ENCODE measurements at places on chromosomes 13 and 19.
A peak's percentile ranks its signal among the peaks of the same experiment; 100 is the strongest.

DNA sequence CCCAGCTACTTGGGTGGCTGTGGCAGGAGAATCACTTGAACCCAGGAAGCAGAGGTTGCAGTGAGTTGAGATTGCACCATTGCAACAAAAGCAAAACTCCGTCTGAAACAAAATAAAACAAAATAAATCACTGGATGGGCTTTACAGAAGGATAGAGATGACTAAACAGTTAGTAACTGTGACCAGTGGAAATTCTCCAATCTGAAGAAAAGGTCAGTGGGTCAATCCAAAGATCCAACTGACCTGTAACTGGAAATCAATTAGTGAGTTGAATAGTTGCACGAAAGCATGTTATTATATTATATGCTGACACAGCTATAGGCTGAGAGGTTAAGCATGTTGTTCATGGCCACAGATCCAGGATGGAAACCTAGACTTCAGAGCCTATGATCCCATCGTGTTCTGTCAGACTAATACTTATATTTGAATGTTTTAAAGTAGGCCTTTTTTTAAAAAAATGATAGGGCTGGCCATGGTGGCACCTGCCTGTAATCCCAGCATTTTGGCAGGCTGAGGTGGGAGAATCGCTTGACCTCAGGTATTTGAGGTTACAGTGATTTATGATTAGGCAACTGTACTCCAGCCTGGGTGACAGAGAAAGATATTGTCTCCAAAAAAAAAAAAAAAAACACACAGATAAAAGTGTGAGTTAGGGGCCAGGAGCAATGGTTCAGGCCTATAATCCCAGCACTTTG lies 1.4 kb downstream of the ECH1 start:
- DNase-seq, result no peak

DNA sequence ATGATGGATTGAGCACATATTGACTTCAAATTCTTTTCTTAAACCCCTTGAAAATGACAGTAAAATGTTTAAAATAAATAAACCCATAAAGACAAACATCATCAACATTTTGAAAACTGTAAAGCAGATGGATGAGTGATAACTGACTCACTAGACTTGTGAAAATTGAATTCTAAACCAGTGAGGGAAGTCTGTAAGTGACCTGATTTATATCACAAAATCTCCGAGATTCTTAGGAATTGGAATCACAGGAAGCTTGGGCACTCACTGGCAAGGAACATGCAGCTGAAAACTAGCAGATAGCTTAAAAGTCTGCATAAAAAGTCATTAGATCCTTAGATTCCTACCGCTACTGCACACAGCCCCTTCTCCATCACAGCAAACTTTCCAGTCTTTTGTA lies 51.3 kb upstream of the TSC22D1 start:
- no peak for DNase-seq

DNA sequence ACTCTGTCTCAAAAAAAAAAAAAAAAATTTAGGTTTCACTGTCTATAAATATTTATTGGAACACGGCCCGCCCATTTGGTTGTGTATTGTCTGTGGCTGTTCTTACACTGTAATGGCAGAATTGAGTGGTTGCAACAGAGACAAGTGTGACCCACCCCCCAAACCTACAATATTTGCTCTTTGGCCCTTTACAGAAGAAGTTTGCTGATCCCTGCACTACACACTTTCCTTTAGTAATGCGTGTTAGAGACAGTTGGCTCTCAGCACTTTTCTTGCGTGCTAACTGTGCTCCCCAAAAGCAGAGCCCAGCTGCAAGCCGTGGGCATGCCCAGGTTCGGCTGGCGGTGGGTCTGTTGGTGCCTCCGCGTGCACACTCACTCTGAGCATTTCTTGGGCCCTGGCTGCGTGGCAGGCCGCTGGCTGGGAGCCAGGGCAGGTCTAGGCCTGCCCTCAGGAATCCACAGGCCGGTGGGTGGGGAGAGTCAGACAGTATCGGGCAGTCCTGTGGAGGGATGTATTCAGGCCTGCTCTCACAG lies 72.6 kb downstream of the SIPA1L3 start:
- no peak for DNase-seq

- no peak for DNase-seq
Observed at GRCh38 chr13:107222597-107222996, 654.7 kb upstream of the ARGLU1 start.

- DNase-seq, result no peak
Observed at GRCh38 chr13:105177265-105177900, 1358.1 kb downstream of the EFNB2 start.

DNA sequence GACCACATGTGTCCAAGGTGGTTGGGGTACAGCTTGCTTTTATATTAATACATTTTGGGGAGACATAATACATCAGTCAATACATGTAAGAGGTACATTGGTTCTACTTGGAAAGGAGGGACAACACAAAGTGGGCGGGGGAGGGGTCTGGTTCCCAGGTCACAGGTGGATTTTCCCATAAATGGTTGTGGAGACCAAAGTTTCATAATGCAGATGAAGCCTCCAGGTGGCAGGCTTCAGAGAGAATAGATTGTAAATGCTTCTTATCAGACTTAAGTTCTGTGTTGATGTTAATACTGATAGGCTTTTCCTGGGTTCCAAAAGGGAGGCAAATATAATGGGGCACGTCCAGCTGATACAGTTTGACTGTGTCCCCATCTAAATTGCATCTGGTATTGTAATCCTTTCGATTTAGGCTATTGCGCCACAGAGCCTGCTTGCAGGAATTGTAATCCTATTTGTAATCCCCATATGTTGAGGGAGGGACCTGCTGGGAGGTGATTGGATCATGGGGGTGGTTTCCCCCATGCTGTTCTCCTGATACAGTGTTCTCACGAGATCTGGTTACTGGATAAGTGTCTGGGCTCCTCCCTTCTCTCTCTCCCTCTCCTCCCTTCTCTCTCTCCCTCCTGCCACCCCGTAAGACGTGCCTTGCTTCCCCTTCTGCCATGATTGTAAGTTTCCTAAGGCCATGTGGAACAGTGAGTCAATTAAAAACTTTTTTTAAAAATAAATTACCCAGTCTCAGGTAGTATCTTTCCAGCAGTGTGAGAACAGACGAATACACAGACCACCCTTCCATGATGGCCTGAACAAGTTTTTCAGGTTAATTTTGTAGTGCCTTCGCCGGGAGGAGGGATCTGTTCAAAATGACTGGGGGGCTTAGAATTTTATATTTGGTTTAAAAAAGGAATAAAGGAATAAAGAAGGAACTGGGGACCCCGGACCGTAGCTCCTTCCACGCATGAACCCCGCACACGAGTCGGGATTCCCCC lies 44.9 kb downstream of the ZNF823 start:
- no peak for DNase-seq

DNA sequence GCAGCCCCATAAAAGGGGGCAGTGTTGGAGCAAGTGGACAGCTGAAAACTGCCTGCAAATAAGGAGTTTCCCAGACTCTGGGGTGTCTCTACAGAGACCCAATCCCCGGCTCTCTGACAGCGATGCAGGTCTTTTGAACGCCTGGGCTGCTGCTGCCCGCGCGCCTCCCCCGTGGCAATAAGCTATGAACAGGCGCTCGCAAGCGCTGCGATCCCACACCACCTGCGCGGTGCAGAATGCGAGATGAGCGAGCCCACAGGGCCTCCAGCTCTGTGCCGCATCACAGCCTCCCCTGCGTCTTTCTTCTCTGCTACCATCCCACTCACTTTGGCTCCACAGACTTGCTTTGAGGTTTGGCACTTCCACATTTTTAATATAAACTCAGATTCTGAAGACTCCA lies 62.3 kb downstream of the KCTD15 start:
- no peak for DNase-seq

- no peak for DNase-seq
Observed at GRCh38 chr19:15252398-15253018, 20.3 kb upstream of the EPHX3 start.

GRCh38 chr13:50713523-50714248 lies 129.8 kb downstream of the DLEU7 start:
- DNase-seq, result peak; percentile 8

- no peak for DNase-seq
Observed at GRCh38 chr19:6577476-6578125, 13.3 kb downstream of the CD70 start.

DNA sequence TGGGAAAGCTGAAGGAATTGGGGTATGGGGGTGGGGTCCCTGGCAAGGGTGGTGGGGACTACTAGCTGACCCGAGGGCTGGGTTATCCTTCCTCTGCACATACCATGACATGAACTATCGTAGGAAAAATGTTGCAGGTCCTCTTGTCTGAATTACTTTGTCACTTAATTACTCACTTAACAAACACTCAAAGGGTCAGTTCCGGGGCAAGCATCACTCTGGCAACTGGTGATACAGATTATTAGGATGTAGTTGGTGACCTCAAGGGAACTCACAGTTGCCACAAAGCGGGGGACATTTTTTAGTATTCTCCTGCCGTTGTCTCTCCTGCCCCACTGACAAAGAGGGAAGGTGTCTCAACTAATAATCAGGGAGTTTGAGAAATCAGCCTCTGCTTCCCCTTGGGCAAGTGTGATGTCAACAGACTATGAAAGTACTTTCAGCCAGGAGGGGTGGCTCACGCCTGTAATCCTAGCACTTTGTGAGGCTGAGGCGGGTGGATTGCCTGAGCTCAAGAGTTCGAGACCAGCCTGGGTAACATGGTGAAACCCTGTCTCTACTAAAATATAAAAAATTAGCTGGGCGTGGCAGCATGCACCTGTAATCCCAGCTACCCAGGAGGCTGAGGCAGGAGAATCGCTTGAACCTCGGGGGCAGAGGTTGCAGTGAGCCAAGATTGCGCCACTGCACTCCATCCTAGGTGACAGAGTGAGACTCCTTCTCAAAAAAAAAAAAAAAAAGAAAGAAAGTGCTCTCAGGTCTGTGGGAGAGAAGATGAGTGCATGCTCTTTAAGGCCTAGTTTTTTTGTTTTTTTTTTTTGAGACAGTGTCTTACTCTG lies 10.3 kb downstream of the DNAJB1 start:
- no peak for DNase-seq

DNA sequence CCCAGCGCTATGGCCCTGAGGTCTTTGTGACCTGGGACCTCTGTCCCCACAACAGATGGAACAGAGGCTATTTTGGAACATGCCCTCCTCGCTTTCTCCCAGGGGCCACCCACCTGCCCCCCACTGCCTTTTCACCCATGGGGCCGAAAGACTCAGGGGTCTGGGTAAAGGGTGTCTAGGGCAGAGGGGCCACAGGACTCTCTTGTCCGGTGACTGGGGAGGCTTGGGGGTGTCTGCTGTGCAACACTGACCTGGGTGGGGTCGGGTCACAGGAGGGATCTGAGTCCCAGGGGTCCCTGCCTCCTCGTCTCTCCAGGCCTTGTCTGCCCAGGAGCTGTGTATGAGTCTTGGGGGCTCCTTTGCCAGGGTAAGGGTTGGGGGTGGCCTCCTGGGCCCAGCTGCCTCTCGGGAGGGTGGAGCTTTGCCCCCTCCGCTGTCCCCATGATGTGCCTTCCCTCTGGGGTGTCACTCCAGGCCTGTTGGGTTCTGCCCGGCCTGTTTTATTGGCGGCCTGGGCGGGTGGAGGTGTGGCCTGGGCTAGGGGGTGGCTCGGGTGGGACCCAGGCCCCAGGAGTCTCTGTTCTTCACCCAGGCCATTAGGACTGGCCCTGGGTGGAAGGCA lies 2.1 kb downstream of the ARID3A start:
- no peak for DNase-seq

DNA sequence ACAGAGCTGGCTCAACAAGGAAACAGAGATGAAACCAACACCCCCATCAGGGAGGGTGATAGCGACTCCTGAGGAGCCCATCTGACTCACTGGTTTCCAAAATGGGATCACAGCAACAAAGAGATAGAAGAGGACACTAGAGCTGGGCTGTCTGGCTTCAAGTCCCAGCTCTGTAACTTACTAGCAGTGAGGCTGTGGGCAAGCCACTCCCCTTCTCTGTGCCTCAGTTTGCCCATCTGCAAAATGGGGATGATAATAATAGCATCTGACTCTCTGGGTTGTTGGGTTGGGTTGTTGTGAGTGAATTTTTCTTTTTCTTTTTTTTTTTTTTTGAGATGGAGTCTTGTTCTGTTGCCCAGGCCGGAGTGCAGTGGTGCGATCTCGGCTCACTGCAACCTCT lies 14.3 kb downstream of the IGSF23 start:
- no peak for DNase-seq

GRCh38 chr13:51781246-51782022 lies 22.5 kb downstream of the DHRS12 start:
- DNase-seq, result no peak

DNA sequence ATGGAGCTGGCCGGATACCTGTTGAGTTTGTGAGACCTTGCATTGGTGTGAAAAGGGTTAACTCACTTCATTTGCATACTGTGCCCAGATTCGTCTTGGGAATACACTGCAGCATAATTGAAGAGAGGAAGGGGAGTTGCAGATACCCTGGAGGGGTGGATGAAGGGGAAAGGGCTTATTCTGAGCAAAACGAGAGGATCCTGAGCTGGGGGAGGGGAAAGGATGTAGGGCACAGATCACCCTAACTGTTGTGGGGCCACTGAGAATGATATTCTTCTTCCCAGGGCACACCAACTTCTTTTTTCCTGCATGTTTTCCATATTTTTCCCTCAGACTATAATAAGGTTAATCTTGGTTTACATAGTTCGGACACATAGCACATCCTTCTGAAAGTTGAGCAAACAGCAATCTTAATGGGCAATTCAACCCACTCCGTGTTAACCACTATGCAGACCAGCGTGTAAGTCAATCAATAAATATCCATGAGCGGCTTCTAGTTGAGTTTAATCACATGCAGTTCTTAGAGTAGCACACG lies 11.7 kb upstream of the PTPRS start:
- DNase-seq, result no peak

GRCh38 chr19:11025997-11026396 lies 63.3 kb upstream of the LDLR start:
- no peak for DNase-seq

GRCh38 chr19:47534628-47535027 lies 19.8 kb upstream of the NAPA start:
- no peak for DNase-seq

DNA sequence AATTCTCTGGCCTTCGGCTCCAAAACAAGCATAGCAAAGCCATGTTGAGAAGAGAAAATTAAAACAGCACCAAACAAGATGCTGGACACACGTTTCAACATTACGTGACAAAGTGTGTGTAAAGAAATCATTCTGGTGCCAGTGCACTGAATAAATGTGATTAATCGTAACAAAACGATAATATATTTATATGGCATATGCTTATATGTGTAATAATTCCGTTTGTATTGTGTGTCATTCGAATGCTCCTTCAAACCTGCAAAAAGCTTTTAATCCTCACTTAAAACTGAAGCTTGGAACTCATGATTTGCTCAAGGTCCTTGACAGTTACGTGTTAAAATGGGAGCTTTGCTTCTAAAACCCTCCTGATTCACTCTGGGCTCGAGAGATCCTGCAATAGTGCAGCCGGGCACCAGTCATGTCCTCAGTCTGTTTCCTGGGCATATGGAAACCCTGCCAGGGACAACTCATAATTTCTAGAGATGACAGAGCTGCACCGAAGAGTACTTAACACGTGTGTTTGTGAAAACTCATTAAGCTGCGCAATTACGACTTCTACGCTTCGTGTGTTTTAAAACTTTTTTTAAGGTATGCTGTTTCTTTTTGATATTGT lies 731 bp upstream of the AKAP8L start:
- no peak for DNase-seq
